ENCODE measurements at places on chromosomes 12 and 14.
A peak's percentile ranks its signal among the peaks of the same experiment; 100 is the strongest.

GRCh38 chr12:125685915-125686314, 620.7 kb downstream of the AACS start:
- DNase-seq, result no peak

- DNase-seq, result no peak
Observed at GRCh38 chr12:19018302-19018970, 111.1 kb upstream of the PLEKHA5 start.

- no peak for DNase-seq
Observed at GRCh38 chr14:68952531-68953195, 26.4 kb downstream of the ACTN1 start.

GRCh38 chr12:630656-631632, 32.3 kb downstream of the NINJ2 start:
- no peak for DNase-seq

DNA sequence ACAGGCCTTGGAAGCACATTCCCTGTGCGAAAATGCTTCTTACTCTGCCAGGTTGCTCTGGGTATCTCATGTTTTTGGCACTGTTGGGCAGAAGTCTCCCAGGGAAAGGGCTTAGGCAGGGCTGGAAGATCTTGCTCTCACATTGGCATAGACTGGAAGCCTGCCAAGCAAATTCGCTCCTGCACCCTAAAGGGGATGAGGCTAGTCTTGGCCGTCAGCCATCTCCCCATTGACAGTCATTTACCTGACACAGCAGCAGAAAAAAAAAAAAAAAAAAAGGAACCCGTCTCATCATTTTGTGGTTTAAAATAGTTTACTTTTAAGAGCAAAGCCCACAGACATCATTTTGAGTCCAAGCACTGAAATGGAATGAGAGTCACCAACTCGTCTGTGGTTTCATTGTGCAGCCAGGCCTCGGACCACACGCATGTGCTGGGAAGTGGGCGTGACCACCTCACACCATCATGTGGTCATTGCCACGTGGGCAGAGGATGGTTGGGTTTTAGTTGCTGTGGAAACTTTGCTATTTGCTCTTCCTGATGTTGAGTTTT, 84.8 kb downstream of the NRXN3 start:
- DNase-seq, result no peak

DNA sequence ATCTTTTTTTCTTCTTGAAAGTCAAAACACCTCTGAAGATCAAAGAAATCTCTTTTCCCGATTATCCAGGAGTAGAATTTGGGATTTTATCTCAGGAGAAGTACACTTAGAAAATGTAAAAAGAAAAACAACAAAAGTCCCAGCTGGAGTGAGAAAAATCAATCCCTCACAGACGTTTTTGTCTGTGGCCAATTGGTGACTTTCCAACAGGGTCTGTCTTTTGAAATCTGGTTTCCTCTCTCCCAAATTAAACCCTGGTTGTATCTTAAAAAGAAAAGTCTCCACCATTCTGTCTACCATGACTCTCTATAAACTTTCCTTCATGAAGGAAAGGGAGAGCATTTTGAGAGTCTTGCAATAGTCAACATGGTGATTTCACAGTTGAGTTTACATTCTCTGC, 88.1 kb downstream of the DACT1 start:
- DNase-seq, result no peak

DNA sequence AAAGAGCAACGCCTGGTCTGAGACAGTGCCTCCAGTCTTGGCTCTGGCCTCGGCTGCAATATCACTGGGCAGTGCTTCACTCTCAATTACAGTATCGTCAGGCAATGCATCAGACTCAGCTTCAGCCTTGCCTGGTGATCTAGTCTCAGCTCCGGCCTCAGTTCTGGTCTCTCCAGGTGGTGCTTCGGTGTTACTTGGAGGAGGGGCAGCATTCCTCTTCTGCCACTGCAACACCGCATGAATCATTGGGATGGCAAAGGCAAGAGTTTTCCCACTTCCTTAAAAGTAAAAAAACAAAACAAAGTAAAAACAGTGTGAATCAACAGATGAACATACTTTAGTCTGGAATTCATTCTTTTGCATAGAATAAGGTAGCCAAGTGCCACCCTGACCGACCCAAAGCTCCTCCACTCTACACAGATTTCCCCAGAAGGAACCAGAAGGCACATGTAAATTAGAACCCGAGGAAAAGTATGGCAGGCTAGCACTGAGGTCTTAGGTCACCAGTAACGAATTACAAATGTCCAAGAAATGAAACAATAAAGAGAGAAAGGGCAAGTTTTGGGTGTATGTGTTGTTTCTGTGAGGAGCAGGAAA, 18.6 kb downstream of the DDX24 start:
- DNase-seq, result no peak

DNA sequence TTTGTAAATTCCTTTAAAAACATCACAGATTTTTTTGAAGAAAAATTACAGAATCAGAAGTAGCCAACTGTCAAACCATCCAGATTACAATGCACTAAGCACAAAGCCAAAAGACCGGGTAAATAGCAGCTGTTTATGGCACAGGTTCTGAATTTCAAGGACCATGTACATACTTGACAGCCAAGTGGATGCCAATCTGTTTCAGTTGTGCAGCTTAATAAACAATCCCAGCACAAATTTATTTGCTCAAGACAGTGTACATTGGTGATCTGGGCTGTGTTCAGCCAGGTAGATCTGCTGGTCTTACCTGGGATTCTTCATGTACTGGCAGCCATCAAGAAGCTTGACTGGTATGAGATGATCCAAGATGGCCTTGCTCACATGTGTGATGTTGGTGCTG, 229.8 kb upstream of the FLRT2 start:
- no peak for DNase-seq

DNA sequence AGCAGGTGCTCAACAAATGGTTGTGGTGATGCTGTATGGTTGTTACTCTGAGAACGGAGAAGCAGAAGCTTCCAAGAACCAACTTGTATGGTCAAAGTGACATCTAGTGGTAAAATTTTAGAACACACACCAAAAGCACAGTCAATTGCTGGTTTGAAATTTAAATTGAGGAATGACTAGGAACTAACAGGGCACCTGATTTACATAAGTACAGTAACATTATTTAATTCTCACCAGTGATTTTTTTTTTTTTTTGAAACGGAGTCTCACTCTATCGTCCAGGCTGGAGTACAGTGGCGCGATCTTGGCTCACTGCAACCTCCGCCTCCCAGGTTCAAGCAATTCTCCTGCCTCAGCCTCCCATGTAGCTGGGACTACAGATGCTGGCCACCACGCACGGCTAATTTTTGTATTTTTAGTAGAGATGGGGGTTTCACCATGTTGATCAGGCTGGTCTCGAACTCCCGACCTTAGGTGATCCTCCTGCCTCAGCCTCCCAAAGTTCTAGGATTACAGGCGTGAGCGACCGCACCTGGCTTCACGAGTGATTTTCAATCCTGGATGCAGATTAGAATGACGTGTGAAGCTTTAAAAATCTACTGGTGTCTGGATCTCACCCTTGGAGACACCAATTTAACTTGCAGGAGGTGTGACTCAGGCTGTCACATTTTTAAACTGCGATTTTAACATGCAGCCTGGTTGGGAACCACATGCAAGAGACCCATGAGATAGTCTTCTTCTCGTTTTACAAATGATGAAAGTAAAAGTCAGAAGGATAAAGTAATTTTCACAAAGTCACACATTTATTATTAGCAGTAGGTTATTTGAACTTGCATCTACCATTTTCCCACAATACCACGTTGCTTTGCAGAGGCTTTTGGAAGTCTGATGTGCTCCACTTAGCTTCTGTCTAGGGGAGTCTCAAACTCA, 14.1 kb upstream of the NUMB start:
- peak; percentile 50 for DNase-seq

- DNase-seq, result no peak
Observed at GRCh38 chr12:76480796-76481195, 78.8 kb downstream of the OSBPL8 start.

DNA sequence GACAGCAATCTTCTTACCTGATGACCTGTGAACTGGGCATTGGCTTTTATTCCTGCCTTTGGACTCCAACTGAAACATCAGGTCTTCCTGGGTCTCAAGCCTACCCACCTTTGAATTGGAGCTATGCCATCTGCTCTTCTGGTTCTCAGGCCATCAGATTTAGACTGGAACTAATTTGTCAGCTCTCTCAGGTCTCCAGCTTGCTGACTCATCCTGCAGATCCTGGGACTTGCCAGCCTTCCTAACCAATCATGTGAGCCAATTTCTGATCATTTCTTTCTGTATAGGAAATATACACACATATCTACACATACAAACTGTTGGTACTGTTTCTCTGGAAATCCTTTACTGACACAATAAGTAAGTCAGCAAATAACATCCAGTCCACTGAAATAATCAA, 65.3 kb upstream of the TSPAN8 start:
- no peak for DNase-seq

GRCh38 chr12:87679251-87679650, 349.9 kb downstream of the C12orf50 start:
- DNase-seq, result peak; percentile 76

GRCh38 chr12:13167906-13168305, 28.6 kb upstream of the EMP1 start:
- DNase-seq, result no peak

- DNase-seq, result no peak
Observed at GRCh38 chr14:52840877-52841276, 49.5 kb upstream of the GNPNAT1 start.

- DNase-seq, result no peak
Observed at GRCh38 chr14:31057701-31058364, 31.7 kb upstream of the STRN3 start.

DNA sequence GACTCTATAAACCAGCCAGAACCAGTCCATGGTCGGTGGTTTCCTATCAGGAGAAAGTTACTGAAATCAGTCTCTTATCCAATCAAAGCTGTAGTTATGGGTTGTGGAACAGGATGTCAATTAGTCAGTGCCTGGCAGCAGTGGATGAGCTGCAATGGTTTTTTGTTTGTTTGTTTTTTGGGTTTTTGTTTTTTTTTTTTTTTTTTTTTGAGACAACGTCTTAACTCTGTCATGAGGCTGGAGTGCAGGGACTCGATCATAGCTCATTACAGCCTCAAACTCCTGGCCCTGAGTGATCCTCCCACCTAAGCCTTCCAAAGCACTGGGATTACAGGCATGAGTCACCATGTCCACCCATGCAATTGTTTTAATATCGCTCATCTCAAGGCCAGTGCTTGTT, 113.3 kb upstream of the CAND1 start:
- no peak for DNase-seq

DNA sequence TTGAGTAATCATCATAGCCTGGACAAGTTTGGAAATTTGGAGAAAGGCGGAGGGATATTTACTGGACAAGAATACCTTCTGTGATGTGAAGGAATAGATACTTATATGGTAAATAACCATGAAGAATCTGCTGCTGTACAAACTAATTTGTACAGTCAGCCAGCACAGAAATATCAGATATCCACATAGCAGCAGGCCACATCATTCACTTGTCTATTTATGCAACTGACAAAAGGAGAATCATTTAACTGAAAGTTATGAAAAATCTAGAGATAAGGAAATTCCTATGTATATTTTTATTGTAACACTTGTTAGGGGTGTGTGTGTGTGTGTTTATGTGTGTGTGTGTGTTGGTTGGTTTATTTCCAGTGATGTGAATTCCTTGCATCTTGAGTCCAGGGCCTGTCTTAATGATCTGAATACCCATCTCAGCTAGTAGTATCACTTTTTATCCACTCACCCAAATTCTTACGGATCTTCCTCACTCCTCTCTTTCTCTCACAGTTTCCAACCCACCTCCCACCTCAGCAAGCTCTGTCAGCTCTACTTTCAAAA, 10.5 kb upstream of the LRIG3 start:
- no peak for DNase-seq

DNA sequence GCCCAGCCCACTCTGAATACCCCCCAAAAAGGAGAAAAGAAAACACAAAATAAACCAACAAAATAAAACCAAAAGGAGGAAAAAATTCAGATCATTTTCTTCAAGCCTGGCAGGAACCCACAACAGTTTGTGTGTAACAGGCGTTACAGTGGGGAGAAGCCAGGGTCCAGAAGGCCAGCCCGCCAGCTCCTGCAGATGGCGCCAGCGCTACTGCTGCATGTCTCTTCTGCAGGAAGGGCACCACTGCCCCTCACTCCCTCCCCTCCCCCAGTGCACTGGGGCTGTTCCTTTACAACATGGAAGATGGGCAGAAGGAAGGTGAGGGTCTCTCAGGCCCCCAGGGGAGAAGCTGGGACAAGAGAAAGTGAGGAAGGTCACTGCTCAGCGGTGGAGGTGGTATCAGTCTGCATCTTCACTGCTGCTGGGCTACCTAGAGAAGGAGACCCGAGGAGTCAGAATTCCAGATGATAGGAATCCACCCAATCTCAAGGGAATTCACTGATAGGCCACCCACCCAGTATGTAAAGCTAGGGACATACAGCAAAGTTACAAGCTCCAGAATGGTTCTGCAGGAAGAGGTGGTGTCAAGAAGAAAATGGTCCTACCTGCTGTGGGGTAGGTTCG, 2.3 kb upstream of the NOP2 start:
- DNase-seq, result no peak
